ENCODE measurements at places on chromosomes 2 and 18.

GRCh38 chr18:13613591-13614501 lies 112.5 kb downstream of the FAM210A start:
- no peak for DNase-seq

DNA sequence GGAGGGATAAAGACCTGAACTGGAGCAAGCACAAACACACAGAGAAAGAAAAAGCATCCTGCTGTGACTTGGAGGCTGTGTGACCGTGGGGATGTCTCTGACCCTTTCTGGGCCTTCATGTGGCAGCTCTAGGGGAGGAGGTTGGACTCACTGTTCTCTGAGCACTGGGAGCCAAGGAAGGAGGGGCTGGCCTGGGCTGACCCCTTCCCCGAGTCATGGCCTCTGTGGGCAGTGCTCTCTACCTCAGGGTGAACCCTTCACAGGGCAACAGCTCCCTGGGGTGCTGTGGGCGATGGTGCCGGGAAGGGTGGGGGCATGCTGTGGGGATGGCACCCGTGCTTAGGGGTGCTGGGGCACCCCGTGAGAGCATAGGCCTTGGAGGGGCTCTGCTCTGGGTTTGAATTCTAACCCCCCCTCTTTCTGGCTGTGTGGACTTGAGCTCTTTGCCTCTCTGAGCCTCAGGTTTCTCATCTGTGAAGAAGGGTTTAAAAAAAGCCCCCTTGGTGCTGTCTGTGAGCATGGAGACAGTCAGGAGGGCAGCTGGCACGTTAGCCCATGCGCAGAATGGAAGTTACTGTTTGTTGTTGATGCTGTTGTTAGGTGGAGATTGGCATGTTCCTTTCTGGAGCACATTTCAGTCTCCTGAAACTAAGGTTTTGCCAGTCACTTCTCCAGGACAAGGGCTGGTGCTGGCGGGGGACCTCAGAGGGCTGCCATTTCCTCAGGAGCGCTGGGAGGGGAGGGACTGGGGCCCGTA lies 700 bp downstream of the TOGARAM2 start:
- no peak for DNase-seq

- no peak for DNase-seq
These were observed 12.6 kb downstream of the RELCH start for GRCh38 chr18:62199629-62200028.

DNA sequence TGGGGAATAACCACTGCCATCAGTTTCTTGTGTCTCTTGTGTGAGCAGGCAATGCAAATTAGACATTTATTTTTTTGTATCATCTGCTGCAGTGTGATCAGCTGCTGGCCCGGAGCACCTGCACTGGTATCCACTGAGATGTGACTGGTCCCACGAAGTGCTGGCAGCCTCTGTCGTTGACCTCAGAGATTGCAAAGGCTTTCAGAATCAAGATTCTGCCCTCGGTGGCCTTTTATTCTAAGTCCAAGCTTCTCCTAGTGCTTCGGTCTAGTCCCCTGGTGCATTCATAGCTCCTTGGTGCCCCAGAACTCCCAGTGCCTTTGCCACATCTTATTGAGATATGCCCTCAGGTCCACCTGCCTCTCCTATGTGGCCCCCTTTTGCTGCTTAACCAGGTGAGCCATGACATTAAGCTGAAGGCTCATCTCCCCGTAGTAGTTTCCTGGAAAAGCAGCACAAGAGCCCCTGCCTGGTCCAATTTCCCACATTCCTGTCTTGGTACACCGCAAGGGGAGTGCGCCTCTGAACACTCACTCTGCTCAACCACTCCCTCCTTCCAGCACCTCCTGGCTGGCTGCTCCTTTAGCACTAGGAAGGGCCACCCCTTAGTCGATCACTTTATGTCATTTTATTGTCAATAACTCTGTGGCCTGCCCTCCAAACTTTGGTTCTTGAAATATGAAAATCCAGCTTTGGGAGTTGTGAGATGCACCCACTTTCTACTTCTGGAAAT lies 27.1 kb upstream of the MARCO start:
- no peak for DNase-seq

GRCh38 chr2:42787424-42787787 lies 5.0 kb downstream of the HAAO start:
- no peak for DNase-seq

GRCh38 chr2:19611491-19612332 lies 253.3 kb upstream of the OSR1 start:
- DNase-seq: no peak

DNA sequence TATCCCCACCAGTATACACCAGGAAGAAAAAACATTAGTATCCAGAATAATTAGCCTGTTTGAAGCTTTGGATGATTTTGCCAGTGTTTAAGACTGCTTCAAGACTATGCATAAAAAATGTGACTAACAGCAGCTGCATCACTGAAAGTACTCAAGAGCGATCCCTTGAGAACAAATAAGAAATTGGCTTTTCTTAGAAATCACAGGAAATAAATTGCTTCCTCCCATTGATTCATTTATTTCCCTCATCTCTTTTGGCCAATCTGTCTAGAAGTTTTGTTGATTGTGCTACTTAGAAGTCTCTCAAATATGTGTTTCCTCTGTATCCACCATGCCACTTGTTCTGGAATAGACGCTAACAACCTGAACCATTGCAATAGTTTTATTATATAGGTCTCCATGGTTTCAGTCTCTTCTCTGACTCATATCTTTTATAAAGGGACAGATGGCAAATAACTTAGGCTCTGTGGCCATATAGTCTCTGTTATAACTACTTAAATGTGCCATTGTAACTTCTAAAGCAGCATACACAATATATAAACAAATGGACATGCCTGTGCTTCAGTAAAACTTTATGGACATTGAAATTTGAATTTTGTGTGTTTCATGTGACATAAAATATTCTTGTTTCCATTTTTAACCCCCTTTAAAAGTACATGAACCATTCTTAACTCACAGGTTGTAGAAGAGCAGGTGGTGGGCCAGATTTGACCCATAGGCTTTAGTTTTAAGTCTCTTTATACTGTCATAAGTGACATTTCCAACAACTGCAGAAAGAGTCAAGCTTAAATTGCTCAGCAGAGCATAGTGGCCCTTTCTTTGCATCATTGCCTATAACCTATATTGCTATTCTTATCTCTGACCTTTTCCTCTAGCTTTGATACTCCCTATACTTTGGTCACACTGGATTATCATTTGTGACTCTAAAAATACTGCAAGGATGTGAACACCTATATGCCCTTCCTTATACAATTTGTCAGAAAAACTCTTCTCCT lies 123.9 kb downstream of the MC4R start:
- no peak for DNase-seq

DNA sequence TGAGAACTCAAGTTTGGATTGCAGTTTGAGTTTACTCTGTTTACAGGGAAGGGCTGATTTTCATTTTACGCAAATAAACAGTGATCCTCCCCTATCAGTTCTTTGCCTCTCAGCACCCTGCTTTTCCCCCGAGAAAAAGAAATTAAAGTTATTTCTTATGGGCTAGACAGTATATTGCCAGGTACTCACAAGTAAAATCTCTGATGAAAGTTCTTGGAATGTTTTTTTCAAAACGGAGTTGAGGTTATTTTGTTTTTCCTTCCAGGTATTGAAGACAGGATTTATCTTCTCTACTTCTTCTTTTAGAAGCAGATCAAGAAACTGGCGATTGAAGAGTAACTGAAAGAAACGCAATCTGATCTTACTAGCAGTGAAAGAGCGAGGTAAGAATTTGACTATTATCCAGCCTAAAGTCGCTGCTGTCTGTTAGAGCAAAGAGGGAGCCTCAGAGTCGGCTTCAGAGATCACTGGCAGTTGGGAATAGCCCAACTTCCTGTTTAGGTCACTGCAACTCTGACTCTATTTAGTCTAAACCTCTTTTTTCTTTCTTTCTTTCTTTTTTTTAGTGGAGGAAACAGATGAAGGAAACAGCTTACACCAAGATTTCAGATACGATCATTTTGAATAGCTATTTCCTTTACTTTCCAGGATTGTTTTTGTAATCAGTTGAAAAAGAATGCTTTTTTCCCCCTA lies at the start of gene TFPI:
Gene TFPI, minus strand, starts transcription at position 425 of the 693 bp plus-strand sequence. CDS start 50,667 bp downstream, outside the sequence.
- peak; percentile 47 for DNase-seq

GRCh38 chr2:227717687-227718567 lies at the start of gene SLC19A3:
TSS of gene SLC19A3 (minus strand) at chr2:227718028. CDS start at chr2:227702318, 15,710 bp downstream.
- DNase-seq: peak; percentile 95

DNA sequence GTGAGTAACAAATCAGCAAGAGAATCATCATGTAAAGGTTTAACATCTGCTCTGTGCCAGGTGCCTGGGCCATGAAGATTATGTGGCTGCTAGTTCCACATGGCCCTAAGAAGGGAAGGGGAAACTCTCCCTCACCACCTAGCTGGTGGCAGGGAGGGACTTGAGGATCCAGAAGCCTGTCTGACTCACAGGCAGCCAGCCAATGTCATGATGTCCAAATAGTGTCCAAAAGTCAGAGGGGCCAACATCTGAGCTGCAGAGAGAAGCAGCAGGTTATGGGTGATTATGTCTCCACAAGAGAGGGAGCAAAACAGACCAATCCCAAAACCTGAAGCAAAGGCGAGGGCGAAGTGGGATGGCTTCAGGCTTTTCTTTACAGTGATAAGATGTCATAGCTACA lies 61.9 kb upstream of the SPP2 start:
- DNase-seq: no peak

DNA sequence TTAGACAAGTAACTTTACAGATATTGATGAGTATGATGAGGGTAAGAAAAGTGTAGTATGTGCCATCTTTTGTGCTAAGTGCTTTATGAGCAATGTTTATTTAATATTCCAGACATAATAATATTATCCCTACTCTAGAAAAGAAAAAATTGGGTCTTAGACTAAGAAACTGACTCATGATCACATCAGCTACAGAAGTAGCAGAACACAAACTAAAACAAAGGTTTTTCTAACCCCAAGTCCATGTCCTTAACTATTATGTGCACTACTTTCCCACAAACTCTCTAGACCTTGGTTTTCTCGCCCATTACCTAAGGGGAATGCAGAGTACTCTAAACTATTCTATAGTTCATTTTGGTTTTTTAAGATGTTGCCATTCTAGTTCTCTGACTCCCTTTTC lies 64.5 kb downstream of the BAZ2B start:
- DNase-seq: no peak

GRCh38 chr2:21710496-21710895 lies 586.7 kb downstream of the TDRD15 start:
- no peak for DNase-seq

GRCh38 chr2:118992740-118993391 lies 50.9 kb downstream of the MARCO start:
- DNase-seq: no peak

DNA sequence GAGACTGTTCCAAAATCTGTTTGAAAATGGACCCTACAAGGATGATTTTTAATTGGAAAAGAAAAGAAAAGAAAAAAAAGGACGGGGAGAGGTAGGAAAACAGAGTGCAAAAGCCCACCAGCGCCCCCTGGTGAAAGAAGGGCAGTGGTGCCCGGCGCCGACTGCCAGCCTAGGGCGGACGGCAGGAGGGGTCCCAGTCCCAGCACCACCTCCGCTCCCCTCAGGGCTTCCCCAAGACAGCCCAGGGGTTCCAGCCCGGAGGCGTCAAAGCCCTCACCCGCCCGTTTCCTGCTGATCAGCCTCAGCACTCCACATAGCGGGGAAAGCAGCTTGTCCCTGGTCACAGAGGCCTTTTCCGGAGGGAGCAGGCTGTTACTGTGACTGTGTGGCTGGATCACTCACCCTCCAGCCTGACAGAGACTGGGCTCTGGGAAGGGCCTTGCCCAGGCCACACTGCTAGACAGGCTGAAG lies 213.9 kb downstream of the TFCP2L1 start:
- peak; percentile 91 for DNase-seq

DNA sequence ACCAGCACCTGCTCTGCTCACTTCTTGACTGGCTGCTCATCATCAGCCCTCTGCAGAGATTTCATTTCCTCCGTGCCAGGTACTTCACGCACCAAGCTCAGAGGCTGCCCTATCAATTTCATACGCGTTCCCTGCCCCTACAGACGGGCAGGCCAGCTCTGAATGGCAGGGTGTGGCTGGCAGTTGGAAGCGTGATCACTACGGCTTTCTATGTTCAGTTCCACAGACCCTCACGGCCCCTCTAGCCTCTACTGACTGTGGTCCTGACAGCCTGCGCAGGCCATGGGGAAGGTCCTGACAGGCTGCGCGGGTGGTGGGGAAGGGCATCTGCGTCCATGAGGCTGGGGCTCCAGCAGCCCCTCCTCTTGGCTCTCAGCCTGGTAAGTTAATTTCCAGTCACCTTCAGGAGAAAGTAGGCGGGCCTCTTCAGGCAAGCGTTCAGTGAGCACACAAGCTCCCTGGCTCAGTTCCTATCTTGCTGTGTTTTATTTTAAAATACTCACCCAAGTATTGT lies 154.8 kb downstream of the ZNF236 start:
- no peak for DNase-seq

GRCh38 chr2:47300609-47301276 lies 102.2 kb upstream of the MSH2 start:
- DNase-seq: no peak

GRCh38 chr18:45849529-45849928 lies 24.1 kb downstream of the SIGLEC15 start:
- DNase-seq: no peak

- DNase-seq: no peak
These were observed 155.6 kb upstream of the DNMT3A start for GRCh38 chr2:25497229-25497917.

DNA sequence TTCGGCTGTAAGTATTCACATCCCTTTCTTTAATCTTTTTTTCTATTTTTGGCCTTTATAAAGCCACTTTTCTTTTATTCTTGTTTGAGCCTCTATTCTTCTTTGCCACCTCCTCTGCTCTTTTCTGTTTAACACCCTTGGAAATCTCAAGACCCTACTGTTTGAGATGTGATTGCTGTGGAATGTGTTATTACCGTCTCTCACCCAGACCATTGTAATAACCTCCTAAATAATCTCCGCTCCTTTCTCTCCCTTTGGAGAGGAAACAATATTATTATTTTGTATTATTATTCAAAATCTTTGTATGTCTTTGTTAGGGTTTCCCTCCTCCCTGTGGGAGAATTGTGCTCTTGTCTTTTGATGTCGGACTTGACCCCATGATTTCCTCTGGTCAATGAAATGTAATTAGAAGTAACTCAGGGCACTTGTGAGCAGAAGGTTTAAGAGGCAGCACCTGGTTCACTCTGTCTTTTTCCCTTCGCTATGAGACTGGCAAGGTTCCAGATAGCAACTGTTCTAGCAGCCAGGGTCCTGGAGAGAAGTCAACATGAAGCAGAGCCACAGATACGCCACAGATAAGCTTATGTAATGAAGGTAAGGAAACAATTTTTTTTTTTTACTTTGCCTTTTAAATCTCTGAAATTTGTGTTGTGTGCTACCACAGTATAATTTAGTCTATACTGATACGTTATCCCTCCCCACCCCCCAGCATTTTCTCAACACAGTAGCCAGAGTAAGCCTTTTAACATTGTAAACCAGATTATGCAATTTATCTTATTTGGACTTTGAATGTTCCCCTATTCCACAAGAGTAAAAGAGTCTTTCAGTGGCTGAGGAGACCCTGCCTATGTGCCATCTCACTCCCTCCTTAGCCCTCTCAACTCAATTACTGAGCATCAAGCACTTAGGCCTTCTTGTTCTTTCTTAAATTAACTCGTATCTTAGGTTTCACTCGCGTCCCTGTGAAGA lies 601.2 kb upstream of the ZNF804A start:
- no peak for DNase-seq

DNA sequence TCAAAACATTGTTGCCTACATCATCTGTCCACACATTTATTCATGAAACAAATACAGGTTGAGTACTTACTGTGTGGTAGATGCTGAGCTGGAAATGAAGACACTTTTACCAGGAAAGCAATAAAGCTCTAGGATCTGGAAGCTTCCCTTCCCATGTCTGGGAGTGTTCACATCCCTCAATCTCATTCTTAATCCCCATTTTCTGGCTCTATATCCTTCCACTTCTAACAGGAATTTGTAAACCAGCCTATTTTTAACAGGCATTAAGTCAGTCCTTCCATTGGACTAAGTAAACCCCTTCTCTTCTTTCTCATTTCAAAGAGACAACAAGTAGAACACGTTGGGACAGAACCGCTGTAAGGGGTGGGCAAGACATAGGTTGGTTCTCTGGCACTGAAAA lies 589.5 kb downstream of the ARHGAP15 start:
- no peak for DNase-seq
